ENCODE measurements at places on chromosomes 11 and 22. TPM values are rescaled to one million over a fixed set of nuclear protein-coding genes. Genes with fewer than 3 reads are reported as not detected.

The TMEM191B gene
- total RNA-seq = not detected

The ME3 gene
- 38.9 TPM for total RNA-seq

The CHRM1 gene
- not detected for total RNA-seq

The MSANTD4 gene
- total RNA-seq = 14.3 TPM

The SOX6 gene
- 0.67 TPM for total RNA-seq

The MUC2 gene
- total RNA-seq = not detected

The IGLL1 gene
- total RNA-seq = not detected

The OR56A3 gene
- total RNA-seq = not detected

The OR10A2 gene
- not detected for total RNA-seq

The CD3E gene
- not detected for total RNA-seq

The USP2 gene
- total RNA-seq = 0.84 TPM

The RNF215 gene
- 16.6 TPM for total RNA-seq

The MS4A12 gene
- total RNA-seq = not detected

The CRACR2B gene
- total RNA-seq = 6.1 TPM

The MYBPC3 gene
- not detected for total RNA-seq

The MMP8 gene
- not detected for total RNA-seq

The KCNE3 gene
- 0.45 TPM for total RNA-seq

The CCDC81 gene
- total RNA-seq = 0.30 TPM

The DDI1 gene
- not detected for total RNA-seq

The NNMT gene
- total RNA-seq = 483 TPM

The NLRP14 gene
- total RNA-seq = not detected

The MIOX gene
- total RNA-seq = not detected

The CLDN5 gene
- total RNA-seq = 0.50 TPM

The GAL gene
- 17.3 TPM for total RNA-seq

The RASGRP2 gene
- 0.15 TPM for total RNA-seq

The ATL3 gene
- total RNA-seq = 52.5 TPM

The IRAG1 gene
- 0.59 TPM for total RNA-seq

The LYVE1 gene
- total RNA-seq = not detected

The PRDM11 gene
- 3.4 TPM for total RNA-seq

The PTPRCAP gene
- 0.45 TPM for total RNA-seq

The CYTH4 gene
- total RNA-seq = 0.17 TPM

The SCT gene
- total RNA-seq = not detected

The OR8A1 gene
- total RNA-seq = not detected

The TENM4 gene
- total RNA-seq = 5.5 TPM

The SCGB1D2 gene
- total RNA-seq = not detected

The TRIM48 gene
- not detected for total RNA-seq

The OR6T1 gene
- total RNA-seq = not detected

The SAA4 gene
- not detected for total RNA-seq

The LRRC74B gene
- total RNA-seq = not detected

The OR4A16 gene
- not detected for total RNA-seq

The TSPO gene
- total RNA-seq = 662 TPM

The SMC1B gene
- total RNA-seq = not detected

The SLC22A8 gene
- not detected for total RNA-seq

The SLC22A25 gene
- total RNA-seq = not detected

The BEST1 gene
- total RNA-seq = 1.7 TPM

The AIFM3 gene
- total RNA-seq = 0.74 TPM

The APOL3 gene
- 3.9 TPM for total RNA-seq

The OR51E2 gene
- not detected for total RNA-seq

The ACRV1 gene
- total RNA-seq = not detected

The TPBGL gene
- total RNA-seq = not detected

The MRGPRX2 gene
- not detected for total RNA-seq

The POU2AF2 gene
- total RNA-seq = not detected

The FIBIN gene
- total RNA-seq = 12.1 TPM

The RAG2 gene
- total RNA-seq = not detected

The OR5AL1 gene
- total RNA-seq = not detected

The UPK3A gene
- not detected for total RNA-seq

The PRRG4 gene
- total RNA-seq = not detected
